ENCODE measurements at places on chromosomes 16 and 17.

- no peak for DNase-seq
These were observed 6.8 kb downstream of the SLC6A2 start for GRCh38 chr16:55662644-55663031.

DNA sequence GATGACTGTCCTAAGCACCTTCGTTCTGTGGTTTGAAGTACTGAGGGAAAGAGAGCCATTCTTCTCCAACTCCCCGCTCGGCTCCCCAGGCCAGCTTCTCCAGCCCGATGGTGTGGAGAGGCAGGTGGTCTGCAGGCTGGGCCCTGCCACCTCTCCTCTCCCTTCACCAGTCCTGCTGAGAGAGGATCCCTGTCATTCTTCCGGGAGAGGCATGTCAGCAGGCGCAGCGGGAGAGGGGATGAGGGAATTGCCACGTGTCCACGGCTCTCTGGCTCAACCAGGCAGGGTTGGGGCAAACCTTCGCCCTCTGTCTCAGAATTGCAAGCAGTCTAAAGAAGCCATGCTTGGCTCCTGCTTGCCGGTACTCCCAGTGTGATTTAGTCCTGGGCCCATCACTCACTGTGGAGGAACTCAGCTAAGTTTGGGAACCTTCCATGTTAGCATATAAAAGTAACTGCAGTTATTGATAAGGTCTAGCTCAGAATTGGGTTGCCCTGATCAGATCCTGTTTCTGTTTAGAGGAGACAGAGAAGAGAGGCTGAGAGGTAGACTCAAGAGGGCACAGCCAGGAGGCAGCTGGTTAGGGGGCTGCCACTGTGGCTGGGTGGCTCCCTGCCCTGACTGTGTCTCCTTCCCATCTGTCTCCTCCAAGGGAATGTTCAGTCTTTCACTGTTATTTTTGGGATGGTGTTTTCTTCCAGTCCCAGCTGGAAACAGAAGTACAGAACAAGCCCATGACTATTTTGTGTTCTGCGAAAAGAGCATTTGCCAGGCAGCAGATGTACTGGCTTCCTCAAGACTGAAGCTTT is 17.4 kb downstream of the HS3ST3B1 start:
- DNase-seq = no peak

DNA sequence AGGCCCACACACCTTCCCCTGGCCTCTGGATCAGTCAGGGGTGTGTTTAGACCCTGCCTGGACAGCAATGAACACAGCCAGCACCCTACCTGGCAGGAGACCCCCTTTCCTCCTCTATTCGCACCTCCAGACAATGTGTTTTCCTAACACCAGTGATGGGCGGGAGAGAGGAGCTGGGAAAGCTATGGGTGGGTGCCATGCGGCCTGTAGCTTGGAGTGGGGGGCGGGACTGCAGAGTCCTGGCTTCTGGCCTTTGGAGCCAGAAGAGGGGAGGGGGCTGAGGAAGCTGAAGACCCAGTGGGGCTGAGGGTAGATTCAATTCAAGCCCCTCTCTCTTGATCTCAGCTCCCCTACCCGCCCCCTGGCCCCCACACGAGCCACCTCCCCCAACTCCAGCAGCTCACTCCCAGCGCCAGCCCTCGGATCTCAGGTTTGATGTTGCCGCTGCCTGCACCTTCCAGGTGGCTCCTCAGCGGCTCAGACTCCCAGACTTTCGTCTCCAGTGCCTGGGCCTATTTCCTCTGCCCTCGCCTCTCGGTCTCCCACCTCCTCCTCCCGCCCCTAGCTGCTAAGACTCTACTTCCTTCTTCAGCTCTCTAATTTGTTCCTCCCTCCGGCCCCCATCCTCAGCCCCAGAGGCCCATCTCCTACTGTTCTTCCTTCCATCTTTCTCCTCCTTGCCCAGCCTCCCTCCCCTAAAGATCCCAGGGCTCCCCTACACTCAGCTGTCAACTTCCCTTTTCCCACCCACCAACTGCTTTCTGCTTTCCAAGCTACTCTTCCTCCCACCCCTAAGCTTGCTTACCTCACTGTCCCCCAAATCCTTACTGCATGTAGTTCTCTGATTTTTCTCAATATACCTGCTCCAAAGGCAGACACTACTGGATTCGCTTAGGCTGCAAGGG is 6.8 kb upstream of the SP6 start:
- no peak for DNase-seq

DNA sequence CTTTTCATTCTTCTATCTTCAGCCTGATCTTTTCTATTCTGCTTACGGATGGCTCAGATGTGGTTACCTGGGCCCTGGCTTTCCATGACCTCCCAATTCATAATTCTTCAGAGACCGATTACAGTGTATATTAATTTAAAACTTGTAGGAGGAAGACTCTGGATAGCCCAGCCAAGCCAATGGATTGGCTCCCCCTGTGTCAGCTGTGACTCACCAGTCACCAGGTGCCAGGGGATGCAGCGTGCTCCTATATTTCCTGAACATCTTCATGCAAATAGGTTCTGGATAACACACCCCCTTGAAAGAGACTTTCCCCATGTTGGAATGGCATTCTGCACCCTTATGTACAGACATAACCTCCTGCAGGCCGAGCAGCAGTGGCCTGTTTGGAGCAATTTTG is 208.3 kb upstream of the WSCD1 start:
- no peak for DNase-seq

- no peak for DNase-seq
These were observed 90.5 kb upstream of the SOX9 start for GRCh38 chr17:72030067-72030899.

DNA sequence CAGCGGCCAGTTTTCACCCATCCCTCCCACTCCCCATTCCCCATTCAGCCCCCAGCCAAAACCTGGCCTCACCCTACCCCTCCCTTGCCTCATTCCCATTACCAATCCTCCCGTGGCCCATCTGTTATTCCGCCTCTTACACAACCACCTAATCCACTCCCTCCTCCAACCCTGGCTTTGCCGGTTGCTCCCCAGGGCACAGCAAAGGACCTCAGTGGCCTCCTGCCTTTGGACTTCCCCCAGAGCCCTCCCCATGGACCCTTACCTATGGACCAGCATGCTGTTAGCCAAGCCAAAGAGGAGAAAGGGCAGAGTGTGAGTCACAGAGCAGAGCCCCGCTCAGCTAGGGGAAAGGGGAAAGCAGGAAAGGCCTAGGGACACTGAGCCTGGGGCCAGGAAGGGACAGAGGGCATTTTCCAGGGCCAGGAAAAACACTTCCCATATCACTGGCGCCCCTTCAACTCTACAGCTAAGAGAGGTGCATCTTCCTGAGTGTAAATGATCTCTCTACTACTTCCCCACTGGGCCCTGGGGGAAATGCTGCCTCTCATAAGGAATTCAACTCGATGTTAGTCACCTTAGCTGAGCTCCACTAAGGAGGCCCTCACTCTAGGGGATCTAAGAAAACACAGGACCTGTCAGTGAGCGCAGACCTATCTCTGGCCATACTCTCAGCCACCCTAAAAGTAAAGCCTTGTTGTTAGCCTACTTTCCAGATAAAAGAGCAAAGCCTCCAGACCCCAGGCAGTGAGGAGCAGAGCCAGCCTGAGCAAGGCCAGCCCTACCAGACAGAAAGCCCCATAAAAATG is 10.6 kb downstream of the PEMT start:
- DNase-seq = no peak

DNA sequence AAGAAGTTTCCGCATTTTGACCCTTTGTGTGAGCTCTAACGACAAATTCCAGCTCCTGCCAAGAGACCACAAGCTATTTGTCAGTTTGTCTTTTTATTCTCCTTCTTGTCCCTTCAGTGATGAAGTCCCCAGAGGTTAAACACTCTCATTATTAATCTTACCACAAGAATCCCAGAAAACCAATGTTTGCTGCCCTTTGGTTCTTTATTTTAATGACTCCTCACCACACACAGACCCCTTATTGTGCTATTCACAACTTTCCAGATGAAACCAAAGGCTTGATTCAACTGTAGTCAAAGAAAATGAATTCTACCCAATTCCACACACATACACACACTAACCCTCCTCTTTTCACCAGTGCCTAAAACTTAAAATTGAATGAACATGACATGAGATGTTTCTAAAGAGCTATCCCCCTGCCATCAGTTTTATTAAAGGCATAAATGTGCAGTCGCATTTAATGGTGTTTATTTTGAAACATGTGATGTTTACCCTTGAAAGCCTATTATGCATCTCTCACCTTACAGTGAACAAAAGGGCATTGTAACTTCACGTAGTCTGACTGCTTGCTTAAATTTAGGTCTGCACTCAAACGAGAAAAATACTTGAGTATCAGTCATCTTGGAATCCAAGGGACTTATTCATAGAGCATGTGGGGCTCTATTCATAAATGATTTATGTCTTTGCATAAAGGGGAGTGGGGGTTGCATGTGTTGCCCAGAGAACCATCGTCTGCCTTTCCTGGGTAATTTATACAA is 44.1 kb downstream of the PCTP start:
- no peak for DNase-seq

GRCh38 chr16:67249178-67250044 is 632 bp downstream of the SLC9A5 start:
- DNase-seq = no peak

- no peak for DNase-seq
These were observed 20.5 kb downstream of the CDIP1 start for GRCh38 chr16:4517812-4518680.

DNA sequence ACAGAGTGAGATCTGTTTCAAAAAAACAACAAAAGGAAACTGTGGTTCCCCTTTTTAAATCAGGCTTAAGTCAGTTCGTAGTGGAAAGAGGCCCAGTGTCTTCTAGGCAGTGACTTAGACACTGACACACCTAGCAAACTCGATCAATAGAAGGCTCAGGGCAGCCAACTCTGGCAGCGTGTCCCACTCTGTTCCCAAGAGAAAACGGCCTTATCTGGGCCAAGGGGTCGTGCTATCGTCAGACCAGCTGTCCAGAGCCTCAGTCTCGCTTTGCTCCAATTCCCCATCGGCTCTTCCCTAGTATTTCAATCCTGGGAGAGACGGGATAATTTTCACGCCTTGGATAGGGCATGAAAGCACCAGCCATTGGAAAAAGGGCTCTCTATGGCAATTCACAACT is 72.9 kb downstream of the SLC5A11 start:
- no peak for DNase-seq

GRCh38 chr16:9060225-9060624 is 31.2 kb upstream of the HAPSTR1 start:
- DNase-seq = no peak

DNA sequence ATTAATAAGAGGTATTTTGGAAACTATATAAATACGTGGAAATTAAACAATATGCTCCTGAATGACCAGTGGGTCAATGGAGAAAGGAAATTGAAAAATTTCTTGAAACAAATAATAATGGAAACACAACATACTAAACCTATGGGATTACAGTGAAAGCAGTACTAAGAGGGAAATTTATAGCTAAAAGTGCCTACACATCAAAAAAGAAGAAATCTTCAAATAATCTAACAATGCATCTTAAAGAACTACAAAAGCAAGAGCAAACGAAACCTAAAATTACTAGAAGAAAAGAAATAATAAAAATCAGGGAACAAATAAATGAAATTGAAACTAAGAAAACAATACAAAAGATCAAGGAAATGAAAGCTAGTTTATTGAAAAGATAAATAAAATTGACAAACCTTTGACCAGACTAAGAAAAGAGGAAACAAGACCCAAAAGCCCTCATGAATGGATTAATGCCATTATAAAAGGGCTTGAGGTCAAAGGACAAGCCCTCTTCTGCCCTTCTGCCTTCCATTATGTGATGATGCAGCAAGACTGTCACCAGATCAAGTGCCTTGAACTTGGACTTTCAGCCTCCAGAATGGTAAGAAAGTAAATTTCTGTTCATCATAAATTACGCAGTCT is 43.9 kb upstream of the ALDH3A1 start:
- no peak for DNase-seq

DNA sequence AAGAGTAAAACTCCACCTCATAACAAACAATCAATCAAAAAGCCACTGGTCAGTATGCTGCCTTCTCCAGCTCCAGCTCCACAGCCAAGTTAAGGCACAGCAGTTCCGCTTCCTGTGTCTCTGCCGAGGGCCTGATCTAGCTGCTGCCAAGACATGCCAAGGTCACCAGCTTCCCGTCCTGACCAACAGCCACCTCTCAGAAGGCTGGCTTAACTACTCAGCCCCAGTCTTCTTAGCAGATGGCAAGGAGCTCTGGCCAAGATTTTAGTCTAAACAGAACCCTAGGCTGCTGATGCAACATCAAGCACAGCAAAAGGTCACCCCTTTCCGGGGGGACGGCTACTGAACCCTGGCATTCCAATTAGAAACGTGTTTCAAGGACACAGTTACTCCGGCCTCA is 17.7 kb upstream of the MNT start:
- DNase-seq = no peak

DNA sequence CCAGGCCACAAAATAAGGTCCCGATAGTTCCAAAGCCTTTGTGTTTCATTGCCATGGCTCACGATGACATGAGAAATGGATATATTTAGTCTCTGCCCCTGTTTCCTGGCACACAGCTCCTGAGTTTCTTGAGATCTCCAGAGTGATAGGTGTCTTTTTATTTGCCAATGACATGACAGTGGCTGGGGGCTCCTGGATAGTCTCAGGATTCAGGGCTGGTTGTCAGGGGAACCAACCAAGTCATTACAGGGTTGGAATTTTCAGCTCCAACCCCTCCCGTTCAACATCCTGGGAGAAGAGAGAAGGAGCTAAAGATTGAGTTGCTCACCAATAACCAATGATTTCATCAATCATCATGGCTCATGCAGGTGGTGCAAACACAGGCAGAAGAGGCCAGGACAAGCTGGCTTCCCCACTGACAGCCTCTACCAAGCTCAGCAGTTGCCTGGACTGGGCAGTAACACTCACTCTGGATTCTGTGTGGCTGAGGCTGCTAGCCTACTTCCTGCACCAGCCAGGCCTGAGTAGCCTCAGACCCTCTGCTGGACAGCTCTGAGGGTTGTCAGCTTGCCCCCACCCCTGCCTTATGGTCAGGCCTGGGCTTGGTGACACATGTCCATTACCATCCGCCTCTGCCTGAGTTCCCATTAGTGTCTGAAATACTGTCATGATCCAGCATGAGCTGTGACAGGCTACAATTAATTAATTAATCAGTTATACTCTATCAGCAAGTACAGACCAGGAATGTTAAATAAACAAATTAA is 534.4 kb upstream of the CDH5 start:
- no peak for DNase-seq

- DNase-seq = no peak
These were observed 523.2 kb downstream of the MAF start for GRCh38 chr16:79077346-79077745.

- DNase-seq = no peak
These were observed 25.3 kb downstream of the CDH13 start for GRCh38 chr16:82651921-82652601.

GRCh38 chr16:62648256-62648655 is 612.0 kb upstream of the CDH8 start:
- DNase-seq = no peak

DNA sequence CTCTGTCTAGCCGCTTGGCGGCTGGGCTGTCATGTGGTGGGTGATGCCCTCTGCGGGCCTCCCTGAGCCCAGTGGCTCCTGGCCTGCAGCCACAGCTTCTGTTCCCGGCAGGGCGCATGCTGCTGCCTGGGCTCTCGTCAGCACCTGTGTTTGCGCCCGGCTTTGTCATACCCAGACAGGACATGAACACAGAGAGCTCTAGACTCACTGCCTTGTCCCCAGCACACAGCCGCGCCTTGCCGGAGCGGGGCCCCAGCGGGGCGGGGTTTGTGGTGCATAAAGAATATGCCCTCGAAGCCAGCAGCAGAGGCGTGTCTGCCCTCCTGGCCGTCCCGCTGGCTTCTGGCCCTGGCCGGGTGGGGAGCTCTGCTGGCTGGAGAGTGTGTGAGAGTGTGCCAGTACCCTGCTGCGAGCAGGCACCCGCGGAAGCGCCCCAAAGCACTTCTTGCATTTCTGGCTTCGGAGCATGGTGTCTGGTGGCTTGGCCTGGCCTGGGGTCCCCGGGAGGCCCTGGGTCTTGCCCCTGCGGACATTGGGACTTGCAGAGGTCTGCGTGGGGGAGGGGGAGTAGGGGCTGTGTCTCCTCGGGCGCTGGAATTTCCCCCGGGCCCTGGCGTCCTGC is 14.4 kb downstream of the ASPSCR1 start:
- DNase-seq = no peak

All from T-helper 2 cell (primary cell).